ENCODE measurements at places on chromosomes 1 and 21.

DNA sequence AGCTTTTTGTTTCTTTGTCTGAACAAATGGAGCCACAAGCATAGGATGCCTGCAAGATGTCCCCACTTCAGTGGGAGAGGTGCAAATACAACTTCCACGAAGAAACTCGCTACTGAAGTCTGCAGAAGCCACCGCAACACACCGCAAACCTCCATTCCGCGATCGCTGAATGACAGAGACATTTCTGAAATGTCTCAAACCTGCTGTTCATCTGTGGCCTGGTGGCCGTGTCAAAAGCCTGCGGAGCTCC lies 1.0 kb downstream of the TP53BP2 start:
- DNase-seq = no peak

DNA sequence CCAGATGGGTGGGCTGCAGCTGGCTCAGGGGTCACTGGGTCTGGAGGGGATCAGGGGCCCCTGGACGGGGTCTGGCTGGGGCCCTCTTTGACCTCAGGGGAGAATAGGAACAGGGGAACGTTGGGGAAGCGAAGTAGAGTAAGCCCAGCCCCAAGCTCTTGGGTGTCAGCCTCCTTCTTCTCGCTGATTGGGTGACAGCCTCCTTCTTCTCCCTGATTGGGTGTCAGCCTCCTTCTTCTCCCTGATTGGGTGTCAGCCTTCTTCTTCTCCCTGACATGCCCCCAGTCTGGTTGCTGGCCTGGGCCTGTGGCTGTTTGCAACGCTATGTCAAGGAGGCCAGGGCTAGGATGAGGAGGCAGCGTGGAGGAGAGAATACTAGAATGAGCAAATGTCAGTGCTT lies 76.7 kb upstream of the CASZ1 start:
- no peak for DNase-seq

GRCh38 chr1:46532498-46533178 lies 18.8 kb downstream of the KNCN start:
- no peak for DNase-seq

DNA sequence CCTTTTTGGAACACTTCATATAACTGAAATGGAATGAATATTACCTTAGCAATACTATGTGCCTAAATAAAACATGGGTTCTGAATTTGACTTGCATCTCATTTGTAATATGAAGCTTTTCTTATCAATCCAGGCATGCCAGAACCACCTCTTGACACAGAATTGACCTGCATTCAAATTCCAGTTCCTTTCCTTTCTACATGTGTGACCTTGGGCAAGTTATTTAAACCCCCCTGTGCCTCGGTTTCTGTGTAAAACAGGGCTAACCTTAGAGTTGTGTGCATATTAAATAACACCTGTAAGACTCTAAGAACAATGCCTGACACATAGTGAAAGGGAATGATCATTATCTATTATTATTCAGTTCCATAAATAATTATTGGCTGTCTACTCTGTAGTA lies 2.0 kb upstream of the NOS1AP start:
- no peak for DNase-seq

DNA sequence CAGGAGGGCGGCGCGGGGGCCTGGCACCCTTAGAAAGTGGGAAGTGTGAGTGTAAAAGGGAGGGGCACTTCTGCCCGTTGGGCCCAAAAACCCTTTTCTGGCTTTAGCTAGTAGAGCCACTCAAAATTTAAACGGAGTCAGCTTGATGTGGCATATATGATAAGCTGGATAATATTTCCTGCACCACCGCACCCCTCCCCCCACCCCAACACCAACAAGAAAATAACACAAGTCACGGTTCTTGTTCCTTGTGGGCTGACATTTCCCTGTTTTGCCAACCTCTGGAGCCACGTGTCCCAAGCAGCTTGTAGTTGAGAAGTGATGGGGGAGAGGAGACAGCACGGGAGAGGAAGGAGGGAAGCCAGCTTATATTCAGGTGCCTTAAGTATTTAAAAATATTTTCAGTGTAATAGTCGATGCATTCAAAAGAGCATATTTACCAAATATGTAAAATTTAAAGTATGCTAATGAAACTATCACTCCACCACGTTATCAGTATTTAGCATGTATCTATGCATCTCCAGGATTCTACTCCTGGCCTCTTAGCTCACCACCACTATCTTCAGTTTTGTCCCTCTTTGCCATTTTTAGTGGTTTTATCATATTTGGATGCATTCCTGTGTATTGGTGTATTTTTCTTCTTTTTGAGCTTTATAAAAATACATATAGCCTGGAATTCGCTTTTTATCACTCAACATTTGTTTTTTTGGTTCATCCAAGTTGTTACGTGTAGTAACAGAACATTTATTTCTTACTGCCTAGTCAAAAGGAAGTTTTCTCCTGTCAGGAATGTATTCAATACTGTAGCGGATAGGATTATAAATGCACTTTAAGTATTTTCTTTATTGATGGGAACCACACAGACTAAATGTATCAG lies 773 bp upstream of the DDX59 start:
- DNase-seq = peak; percentile 61
